Hypothalamus (tissue), 51 donors: ENCODE measurements at places on chromosomes 3 and 15.

DNA sequence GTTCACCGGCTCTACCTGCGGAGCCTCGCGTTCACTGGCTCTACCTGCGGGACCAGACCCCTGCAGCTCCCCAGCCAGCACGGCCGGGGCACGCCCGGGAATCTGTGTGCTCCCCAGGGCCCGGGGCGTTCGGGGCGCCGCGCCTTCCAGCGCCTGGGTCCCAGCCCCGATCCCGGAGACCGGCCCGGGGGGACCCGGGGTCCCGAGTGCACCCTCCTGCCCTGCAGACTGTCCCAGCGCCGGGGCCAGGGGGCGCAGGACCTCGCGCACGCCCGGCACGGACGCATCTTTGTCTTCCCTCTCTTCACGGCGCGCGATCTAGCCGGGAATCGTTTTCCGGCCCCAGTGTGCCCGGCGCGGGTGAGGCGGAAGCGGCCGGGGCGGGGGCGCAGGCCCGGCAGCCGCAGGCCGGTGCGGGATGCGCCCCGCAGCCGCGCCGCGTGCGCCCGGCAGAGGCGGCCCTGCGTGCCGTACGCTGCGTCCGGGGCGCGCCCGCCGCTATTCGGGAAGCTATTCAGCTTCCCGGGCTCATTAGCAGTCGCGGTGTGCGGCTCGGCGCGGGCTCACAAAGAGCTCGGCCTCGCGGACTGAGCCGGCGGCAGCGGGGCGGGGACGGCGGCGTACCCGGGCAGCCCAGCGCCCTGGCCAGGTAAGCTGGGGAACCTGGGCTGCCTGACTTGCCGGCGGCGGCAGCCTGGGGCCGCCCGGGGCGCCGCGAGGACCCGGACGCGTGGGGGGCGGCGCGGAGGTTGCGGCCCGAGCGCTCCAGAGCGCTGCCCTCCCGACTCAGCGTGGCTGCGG is at the start of gene APBA2:
APBA2 (plus strand) TSS at position 345 of the 801 bp plus-strand sequence. CDS start 167,911 bp downstream, outside the sequence.
- no peak for DNase-seq

GRCh38 chr3:33900440-33900808 is 102.0 kb downstream of the PDCD6IP start:
- no peak for DNase-seq

DNA sequence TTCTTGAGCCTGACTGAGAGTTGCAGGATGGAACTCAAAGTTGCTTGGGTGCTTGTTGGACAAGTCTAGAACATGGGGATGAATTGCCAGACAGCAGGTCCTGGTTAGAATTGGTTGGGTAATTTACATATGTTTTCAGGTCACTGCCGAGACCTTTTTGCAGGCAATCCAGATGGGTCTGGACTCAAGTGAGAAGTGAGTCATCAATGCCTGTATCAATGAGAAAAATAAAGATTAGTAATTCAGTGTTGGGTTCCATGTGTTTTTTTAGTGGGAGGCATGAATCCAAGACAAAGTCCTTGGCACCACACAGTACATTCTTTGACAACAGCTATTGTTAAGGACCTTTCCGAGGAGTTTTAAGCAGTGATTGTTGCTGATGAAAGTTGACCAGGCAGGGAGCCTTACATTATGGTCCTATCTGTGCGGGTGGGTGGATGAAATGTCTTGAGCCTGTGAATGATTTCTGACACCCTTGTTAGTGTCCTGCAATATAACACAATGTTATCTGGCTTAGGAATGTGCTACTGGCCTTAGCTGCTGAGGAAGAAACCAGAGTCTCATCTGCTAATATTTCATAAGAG is 77.7 kb downstream of the CRYGS start:
- no peak for DNase-seq

DNA sequence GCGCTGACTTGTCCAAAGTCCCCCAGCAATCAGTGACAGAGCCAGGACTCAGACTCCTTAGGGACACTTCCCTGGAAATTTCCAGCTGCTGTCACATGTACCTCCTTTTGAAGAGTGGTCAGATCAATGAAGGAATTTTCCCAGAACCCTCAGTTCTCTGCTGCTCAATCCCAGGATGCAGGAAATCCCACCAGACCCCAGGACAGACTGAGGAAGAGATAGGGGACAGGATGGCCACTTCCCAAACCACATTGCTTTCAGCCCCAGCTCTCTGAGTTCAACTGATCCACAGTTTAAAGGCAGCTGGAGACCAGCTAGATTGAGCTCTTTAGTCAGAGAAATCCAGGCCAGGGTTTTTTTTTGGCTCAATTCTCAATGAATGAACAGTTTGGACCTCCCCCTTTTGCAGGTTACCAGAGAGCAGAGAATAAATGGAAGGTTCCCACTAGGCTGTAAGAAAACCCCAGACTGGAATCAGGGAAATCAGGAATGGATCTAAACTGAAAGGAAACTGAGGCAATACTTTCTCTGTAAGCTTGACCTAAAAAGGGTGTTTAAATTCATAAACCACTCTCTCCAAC is 1.5 kb downstream of the CYP1A1 start:
- DNase-seq = no peak

GRCh38 chr3:59257506-59257905 is 207.7 kb upstream of the CFAP20DC start:
- no peak for DNase-seq

GRCh38 chr3:193809106-193809505 is 216.1 kb downstream of the OPA1 start:
- DNase-seq = no peak

- DNase-seq = no peak
Measured at GRCh38 chr3:65551945-65552344, 486.8 kb downstream of the MAGI1 start.

GRCh38 chr3:15654891-15655290 is 53.3 kb downstream of the BTD start:
- DNase-seq = no peak

DNA sequence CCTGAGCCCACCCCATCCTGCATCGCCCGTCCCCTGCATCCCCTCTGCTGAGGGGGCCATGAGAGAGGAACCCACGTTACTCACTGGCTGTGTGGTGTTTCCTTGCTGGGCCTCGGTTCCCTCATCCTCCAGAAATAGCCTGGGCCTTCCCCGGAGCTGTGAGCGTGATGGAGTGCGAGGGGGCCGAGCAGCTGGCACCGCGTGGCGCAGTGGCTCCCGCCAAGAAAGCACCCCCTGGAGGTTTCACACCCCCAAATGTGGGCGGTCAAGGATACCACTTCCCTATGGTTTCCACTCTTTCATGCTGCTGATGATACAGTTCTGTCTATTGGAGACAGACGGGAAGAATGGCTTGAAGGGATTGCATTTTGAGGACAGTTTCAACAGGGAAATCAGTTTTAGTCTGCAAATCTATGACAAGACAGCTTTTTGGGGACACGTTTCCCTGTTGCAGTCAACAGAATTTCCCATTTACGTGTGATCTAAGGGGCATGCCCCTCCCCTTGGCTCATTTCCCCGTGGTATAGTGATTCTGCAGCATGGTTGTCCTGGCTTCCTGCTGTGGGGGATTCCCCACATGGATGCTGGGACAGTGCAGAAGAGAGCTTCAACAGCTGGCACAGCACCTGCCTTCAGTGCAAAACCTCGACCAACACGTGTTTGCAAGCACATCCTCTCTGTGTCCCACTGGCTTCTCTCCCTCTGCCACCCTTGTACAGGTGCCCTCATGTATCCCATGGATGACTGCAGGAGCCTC is 377.5 kb downstream of the LRTM1 start:
- DNase-seq = no peak

DNA sequence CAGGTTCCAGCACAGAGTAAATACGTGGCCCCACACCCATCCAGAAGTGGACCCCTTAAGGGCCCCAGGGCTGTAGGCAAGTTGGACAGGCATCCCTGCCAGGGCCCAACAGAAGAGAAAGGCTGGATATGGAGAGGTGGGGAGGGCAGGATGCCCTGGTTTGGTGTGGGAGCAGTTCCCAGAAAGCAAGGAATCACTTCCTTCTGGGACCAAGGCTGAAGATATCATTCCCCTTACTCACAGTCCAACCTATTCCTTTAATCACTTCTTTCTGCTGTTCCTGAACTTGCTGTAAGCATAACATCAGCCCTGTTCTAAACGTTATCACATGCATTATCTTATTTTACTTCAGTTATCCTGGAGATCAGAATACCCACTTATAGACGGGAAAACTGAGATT is 6.1 kb upstream of the MESP2 start:
- no peak for DNase-seq

DNA sequence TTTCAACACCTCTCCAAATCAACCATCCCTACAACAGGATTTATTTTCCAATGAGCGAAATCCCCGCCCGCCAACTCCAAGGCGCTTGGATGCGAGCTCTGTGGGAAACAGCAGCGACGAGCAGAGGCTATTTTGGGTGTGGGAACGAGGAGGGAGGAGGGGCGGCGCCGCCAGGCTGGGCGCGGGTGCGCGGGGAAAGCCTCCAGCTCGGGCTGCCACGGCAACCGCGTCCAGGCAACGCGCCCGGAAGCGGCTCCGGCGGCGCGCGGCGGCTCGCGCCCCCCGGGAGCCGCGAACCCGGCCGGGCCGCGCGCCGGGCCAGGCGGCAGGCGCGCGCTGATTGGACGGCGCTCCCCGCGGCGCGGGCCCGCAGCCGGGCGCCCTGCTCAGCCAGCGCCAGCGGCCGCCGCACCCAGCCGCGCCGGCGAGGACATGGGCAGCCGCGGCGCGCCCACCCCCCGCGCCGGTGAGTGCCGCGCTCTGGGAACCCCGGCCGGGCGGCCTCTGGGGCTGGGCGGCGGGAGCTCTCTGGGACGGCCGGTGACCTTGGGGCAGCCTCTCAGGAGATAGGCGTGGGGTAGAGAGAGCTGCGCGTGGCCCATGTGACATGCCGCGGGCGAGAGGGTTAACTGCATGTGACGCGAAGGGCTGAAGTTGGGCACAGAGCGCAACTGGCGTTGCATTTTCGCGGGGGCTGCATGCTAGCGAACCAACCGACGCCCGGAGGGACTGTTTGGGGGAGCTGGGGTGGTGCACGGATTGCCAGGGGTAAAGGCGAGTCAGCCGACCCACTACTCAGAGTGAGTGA is at the start of gene FAM81A:
FAM81A (plus strand) TSS at position 370 of the 808 bp plus-strand sequence. CDS start 20,441 bp downstream, outside the sequence.
- DNase-seq = peak; percentile 80

GRCh38 chr3:194508491-194509453 is 22.0 kb upstream of the ATP13A3 start:
- DNase-seq = no peak

GRCh38 chr3:134559591-134559990 is 73.7 kb downstream of the CEP63 start:
- DNase-seq = no peak

GRCh38 chr3:60552581-60552980 is 698.7 kb downstream of the FHIT start:
- DNase-seq = no peak

DNA sequence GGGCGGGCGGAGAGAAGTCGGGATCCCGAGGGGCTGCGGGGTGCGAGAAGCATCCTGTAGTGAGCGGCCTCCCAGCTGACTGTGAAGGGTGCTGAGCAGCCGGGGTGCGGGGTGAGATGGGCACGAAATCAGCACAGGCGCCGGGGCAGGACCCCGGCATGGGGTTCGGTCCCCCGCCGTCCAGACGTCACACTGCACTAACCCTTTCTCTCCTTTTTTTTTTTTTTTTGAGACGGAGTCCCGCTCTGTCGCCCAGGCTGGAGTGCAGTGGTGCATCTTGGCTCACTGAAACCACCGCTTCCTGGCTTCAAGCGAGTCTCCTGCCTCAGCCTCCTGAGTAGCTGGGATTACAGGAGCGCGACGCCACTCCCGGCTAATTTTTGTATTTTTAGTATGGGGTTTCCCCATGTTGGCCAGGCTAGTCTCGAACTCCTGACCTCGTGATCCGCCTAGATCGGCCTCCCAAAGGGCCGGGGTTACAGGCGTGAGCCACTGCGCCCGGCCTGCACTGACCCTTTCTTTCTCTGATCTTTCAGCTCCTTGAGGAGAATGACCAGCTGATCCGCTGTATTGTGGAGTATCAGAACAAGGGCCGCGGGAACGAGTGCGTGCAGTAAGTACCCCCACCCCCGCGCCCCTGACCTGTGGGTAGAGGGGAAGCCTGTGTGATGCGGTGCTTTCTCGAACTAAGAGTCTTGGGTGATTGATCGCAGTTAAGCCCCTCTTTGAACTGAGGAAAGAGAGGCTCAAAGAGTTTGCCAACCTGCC is 513 bp downstream of the SS18L2 start:
- no peak for DNase-seq

DNA sequence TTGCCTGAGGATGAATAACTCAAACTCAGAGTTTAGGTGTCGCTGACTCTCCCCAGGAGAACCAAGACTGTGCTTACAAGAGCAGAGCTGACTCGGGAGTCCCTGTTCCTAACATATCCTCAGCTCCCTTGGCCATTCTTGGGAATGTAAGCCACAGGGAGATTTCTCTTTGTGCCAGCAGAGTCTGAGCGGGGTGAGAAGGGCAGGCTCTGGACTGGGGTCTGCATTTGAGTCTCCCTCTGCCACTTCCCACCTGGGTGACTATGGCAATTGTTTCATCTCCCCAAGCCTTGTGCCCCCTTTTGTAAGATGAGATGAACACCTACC is 126.0 kb downstream of the ADAMTS17 start:
- no peak for DNase-seq

GRCh38 chr3:197478746-197479668 is 76.8 kb downstream of the BDH1 start:
- no peak for DNase-seq

- DNase-seq = no peak
Measured at GRCh38 chr3:151579571-151580270, 118.9 kb upstream of the IGSF10 start.

GRCh38 chr3:37722477-37722876 is 139.2 kb upstream of the CTDSPL start:
- DNase-seq = no peak

DNA sequence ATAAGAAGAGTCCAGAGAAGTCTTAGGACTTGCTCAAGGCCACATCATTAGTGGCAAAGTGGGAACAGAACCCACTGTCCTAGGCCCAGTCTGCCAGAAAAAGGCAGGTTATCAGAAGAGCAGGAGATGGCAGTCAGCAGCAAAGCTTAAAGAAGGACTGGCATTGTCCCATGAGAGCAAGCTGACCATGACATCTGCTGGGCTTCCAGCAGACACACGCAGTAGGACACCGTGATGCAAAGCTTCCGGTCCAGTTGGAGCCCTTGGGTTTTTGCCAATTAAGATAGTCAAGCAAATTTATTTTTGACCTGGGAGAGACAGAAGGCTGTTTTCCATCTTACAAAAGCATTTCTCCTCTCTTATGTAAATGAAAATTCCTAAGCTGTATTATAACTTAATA is 42.1 kb downstream of the ZBTB38 start:
- peak; percentile 42 for DNase-seq

DNA sequence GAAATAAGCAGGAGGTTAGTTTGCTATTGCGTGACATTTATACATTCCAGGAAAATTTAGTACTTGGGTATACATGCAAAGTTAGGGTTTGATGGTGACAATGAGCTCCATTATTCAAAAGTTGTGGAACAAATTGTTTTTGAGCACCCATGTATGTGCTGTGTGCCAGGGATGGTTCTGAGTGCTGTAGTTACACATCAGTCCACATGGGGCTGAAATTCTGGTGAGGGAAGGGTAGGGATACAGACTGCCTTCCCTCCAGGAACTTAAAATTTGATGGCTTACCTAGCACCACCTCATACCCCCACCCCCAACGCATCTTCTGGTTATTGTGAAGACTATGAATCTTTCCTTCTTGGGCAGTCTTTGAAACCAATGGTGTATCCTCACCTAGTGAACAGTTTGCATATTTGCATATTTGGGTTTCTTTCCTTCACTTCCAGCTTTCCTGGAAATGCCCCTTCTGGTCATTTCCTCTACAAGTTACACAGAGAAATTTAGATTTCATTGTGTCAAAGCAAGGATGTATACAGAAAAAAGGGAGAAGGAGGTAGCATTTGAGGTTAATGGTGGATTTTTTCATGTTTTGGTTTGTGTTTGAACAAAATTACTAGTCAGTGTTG is 222.0 kb upstream of the IL12A start:
- no peak for DNase-seq

- no peak for DNase-seq
Measured at GRCh38 chr3:71026634-71027578, 556.6 kb downstream of the FOXP1 start.

- no peak for DNase-seq
Measured at GRCh38 chr15:101399431-101399830, 90.1 kb downstream of the PCSK6 start.
